ENCODE measurements at places on chromosomes 12 and 14.

DNA sequence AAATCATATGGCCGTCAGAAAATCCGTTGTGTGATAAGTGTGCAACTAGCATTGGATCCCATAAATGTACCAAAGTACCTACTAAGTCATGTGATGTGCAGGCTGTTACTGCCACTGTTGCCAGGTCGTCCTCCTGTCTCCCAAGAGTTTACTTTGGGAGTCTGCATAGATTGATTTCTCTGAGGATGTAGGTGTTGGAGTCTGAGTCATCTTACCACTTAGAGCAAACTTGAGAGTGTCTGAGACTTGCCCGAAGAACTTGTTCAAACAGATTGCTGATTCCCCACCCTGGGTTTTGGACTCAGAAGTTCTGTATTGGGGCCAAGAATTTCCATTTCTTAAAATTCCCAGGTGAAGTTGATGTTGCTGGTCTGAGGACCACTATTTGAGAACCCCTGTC is 11.4 kb downstream of the TMX1 start:
- no peak for DNase-seq

GRCh38 chr12:107320033-107320928 is 226.9 kb upstream of the CRY1 start:
- no peak for DNase-seq

- DNase-seq: no peak
Measured at GRCh38 chr12:120213758-120214157, 12.8 kb upstream of the RPLP0 start.

DNA sequence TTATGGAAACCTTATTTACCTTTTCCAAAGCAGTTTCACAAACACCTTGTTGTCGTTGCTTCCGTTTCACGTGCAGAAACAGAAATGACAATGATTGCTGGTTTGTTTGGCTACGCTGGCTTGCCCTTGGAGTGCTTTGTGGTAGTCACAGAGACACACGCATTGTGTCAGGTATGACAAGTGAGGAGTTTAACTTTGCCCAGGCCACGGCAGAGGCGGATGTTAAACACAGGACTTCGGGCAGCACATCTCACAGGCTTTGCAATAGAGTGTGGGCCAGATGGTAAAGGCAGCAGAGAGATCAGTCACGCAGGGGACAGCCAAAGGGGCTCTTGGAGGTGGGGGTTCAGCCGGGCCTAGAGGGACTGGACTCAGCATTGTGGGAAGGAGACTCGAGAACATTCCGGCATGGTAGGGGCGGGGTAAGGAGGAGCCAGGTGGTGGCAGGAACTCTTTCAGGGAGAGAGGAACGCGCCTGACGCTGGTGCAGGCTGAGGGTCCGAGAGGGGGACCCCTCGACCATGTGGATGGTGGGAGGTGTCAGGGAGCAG is 59.8 kb upstream of the KCNA1 start:
- DNase-seq: no peak

GRCh38 chr14:55927028-55927427 is 191.2 kb upstream of the PELI2 start:
- DNase-seq: no peak

GRCh38 chr14:103626146-103626850 is 2.7 kb upstream of the KLC1 start:
- DNase-seq: no peak

DNA sequence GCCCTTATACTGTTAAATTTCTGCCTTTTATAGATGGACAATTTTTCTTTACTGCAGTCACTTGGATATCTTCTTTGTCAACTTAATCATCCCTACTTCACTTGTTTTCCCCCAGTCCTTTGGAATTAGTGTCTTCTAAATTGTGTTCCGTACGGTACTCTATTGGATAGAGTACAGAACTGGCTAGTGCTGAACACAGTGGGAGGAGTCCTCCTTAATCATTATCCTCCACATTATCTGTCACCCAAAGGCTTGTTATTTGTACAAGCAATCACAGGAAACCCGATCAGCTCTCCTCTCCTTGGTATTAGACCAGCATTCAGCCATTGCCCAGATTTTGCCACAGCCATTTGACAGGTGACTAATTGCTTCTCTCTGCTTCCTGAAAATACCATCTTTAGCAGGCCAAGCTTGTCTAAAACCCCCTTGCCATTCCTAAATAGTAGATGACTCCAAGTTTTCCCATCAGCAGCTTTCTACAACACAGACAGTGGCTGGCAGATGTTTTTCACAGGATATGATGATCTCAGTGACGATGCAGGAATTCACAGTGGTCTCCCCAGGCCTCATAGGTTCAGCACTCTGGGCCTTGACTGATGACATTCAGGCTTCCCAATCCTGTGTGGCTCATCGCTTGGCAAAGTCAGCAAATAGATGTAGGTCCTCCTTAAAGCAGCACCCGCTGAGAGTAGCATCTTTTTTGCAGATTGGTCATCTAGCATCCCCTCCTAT is 216.0 kb upstream of the RGS6 start:
- DNase-seq: no peak

DNA sequence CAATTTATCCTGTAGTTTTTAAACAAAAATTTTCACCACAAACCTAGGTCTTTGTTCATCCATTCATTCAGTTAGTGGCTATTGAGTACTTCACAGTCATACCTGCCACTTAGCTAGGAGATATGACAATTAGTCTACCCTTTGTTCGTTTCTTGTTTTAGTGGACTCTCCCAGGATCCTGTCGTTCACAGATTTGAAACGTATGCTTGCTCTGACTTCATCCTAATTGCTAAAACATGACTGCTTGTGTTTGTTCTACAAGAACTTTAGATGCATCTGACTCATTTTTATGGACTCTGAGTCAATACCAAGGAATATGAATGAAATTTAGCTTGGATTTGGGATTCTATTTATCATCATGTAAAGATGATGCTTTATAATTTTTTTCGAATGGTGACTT is 69.5 kb downstream of the TBC1D30 start:
- no peak for DNase-seq

DNA sequence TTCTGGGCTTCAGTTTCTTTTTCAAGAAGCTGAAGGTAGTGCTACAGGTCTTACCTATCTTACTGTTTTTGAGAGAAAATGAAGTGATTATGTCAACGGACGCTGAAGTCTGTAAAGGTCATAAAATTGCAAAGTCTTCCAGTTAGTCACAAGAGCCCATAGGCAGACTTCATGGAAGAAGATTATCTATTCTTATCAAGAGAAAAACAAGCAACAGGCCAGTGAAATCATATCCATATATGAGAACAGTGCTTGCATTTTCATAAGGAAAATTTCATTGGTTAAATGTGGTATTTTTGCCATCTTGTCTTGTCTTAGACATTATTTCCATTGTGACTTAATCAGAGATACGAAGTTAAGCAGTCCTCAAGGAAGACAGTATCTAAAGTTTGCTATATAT is 412.7 kb upstream of the SEL1L start:
- no peak for DNase-seq

- no peak for DNase-seq
Measured at GRCh38 chr14:103763730-103764488, 48.3 kb downstream of the ZFYVE21 start.

- DNase-seq: no peak
Measured at GRCh38 chr12:42325326-42325652, 605 bp downstream of the ZCRB1 start.

DNA sequence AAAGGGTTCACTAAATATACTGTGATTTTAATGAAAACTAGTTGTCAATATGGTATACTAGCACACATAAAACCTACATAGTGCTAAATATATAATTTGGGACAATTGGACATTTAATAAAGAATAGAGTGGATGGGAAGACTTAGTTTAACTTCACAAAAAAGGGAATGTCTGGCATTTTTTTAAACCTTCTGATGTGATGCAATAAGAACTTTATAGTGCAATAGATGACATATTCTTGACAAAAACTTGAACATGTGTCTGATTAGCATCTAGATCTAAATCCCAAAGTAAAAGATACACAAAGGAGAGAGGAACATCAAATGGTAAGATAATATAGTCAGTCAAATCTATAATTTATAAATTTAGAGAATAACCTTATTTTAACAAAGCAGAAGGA is 488.3 kb upstream of the SYT1 start:
- DNase-seq: no peak

GRCh38 chr14:38420048-38420447 is 164.2 kb upstream of the CLEC14A start:
- DNase-seq: no peak

- no peak for DNase-seq
Measured at GRCh38 chr12:131094831-131095805, 141.4 kb downstream of the ADGRD1 start.

- DNase-seq: no peak
Measured at GRCh38 chr14:77988970-77989369, 181.2 kb upstream of the NRXN3 start.

GRCh38 chr14:95530473-95531276 is 4.2 kb upstream of the GLRX5 start:
- DNase-seq: no peak

DNA sequence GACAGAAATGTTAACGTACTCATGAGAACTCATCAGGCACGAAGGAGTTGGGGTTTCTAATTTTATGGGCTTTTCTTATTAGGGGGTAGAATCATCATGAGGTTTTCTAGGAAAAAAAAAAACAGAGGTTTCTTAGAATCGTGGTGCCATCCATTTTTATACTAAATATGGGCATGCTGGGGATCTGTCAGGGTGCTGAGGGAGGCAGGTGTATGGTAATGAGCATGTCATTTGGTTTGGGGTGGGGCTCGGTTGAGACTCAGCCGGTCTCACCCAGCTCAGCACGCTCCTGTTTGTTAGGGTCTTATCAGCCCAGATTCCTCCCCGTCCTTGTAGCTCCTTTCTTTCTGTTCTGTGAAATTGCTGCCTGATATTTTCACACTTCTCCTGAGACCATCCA is 98.2 kb downstream of the DICER1 start:
- DNase-seq: no peak

DNA sequence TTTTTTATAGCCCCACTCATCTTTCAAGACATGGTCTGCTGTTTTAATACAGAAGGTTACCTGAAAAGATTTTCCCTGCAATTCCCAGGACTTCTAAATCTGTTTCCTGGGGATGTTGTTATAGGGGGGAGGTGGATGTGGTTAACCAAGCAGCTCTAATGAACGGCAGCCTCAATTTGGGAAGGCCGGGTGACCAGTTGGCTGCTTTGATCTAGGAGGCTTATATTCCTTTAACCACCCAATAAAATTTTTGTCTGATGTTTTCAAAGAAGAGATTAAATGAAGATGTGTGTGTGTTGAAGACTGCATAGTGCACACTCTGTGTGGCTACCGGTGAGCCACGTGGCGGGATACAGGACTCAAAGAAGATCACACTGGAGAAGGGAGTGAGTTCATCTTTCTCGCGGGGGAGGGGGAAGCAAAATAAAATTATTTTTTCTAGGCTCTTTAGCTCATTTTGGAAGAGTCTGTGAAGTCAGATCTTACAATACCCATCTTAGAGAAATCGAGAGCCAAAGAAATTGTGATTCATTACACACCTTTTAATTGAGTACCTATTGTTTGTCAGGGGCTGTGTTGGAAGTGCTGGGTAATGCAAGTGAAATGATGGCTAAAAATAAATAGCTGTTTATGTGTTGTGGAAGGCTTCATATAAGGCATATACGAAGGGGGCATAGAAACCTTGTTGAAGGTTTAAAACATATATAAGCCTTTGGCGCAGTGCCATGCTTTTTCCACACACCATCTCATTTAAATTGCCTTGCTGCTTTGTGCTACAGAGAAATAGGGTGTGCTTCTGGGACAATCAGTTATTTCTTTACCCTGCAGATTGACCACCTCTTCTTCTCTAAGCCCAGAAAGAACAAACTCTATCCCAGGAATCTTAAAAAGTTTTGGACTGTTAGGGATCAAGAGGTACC is 18.5 kb downstream of the ELK3 start:
- no peak for DNase-seq

- DNase-seq: no peak
Measured at GRCh38 chr12:75738486-75738885, 227.1 kb upstream of the KRR1 start.

GRCh38 chr12:110688446-110689280 is at the start of gene HVCN1:
Gene HVCN1 (minus strand): TSS chr12:110689115. CDS start chr12:110683245, 5,870 bp downstream.
- no peak for DNase-seq

GRCh38 chr12:109182041-109182839 is 65.9 kb downstream of the ACACB start:
- no peak for DNase-seq

DNA sequence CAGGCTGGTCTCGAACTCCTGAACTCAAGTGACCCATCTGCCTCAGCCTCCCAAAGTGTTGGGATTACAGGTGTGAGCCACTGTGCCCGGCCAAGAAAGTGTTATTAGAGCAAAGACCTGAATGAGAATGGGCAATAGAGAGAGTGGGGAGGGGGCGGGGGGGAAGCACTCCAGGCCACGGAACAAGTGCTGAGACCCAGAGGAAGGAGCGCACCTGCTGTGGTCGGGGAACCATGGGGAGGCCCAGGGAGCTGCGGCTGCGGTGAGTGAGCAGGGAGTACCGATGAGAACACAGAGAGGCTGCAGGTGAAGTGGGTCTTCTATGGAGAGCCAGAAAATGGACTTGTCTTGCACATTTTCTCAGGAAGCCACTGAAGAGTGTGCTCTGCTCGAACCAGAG is 10.8 kb downstream of the SMIM41 start:
- DNase-seq: no peak

All from smooth muscle cell of the brain vasculature (primary cell).